Suppressor macrophage treated with lipopolysaccharide for 4 hours (primary cell): ENCODE measurements at places on chromosomes 7 and 10.
A peak's percentile ranks its signal among the peaks of the same experiment; 100 is the strongest.

- no peak for DNase-seq
These were observed 63.6 kb upstream of the NKX6-2 start for GRCh38 chr10:132849546-132850031.

DNA sequence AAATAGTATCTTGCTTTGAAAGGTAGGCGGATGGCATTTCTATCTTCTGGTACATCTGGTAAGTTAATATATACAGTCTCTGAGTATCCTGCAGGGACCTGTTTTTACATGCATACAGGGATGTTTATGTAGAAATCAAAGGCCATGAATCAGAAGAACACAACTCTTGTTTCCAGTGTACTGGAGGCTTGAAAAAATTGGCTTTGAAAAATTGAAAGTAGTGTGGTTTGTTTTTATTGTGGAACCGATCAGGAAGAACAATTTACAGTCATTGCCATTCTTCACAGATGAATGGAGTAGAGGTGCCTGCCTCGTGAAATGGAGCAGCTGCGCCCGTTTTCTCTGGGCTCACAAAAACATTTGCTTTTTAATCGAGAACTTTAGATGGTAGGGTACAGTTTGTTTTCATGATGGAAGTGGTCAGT is 54.0 kb upstream of the RPA3 start:
- DNase-seq, result no peak

- no peak for DNase-seq
These were observed at the start of gene CYP2W1 for GRCh38 chr7:983004-983615. CYP2W1 (plus strand) TSS chr7:983181; CDS start chr7:983212, 31 bp downstream.

- no peak for DNase-seq
These were observed 12.2 kb downstream of the LZTS2 start for GRCh38 chr10:101011517-101012423.

GRCh38 chr7:73834626-73835191 is 3.9 kb downstream of the CLDN4 start:
- no peak for DNase-seq

DNA sequence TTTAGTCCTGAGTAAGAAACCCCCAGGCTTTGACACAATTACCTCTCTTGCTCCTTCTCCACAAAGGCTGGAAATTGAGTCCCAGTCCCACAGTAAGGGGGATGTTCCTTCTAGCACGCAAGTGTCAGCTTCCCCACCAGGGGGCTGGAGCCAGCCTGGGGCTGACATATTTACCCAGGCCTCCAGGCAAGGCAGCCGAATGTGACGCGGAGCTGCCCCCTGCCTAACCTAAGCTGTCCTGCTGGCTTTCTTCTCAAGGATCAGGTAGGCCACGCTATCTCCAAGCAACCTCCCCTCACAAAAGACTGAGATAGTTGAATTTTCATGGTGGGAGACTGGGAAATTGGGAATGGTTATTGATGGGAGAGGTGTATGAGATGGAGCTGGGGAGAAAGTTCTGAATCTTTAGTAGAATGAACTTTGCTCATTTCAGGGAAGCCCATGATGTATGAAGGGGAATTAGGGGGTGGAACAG is 19.2 kb upstream of the BMPER start:
- no peak for DNase-seq

- DNase-seq, result no peak
These were observed 136.5 kb downstream of the PKD1L1 start for GRCh38 chr7:47811632-47812380.

DNA sequence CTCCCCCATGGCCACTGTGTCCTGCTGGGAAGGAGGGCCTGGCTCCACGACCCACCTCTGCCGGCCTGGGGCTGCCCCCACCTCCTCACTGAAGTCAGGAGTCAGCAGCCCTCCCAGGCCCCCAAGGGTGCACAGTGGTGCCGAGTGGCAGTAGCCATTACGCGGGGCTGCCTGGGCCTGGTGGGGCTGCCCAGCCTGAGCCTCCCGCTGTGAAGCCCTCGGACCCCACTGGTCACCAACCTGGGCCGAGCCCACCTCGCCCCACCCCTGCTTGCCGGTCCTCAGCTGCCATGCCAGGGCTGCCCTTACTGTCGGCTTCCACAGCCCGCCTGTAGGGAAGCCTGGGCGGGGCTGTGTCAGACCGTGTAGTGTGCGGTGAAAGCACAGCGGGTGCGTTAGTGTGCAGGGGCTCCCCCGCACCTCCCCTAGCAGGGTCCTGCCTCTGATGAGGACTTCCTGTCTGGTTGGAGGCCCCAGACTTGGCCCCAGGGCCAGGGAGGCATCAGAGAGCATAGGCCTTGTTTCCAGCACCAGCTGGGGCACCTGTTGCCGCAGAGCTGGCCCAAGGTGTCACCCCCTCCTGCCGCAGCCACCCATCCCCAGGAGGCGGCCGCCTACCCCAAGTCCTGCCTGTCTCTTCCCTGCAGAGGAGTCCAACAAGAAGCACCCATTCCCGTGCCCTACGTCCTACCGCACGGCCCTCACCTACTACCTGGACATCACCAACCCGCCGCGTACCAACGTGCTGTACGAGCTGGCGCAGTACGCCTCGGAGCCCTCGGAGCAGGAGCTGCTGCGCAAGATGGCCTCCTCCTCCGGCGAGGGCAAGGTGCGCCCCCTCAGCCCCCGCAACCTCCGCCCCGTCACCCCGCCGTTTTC is 10.0 kb downstream of the TMEM120A start:
- no peak for DNase-seq

GRCh38 chr10:4189281-4189680 is 404.3 kb upstream of the KLF6 start:
- DNase-seq, result no peak

DNA sequence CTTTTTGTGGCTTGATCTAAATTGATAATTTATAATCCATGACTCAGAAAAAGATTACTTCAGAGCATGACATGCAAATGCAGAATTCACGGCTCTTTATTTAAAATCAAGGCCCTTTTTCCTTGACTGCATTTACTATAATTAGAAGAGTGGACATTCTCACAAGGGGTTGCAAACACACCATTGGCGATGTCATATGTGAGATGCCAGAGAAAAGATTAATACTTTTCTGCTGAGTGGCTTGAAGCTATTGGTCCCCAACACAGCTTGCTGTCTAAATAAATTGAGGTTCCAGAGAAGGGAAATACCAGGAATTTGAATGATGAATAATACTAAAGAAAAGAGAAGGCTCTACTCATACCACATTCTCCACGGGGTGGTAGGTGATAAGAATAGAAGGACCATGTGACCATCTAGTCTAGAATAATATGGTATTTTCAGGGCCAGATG is 78.7 kb upstream of the ARID5B start:
- no peak for DNase-seq

DNA sequence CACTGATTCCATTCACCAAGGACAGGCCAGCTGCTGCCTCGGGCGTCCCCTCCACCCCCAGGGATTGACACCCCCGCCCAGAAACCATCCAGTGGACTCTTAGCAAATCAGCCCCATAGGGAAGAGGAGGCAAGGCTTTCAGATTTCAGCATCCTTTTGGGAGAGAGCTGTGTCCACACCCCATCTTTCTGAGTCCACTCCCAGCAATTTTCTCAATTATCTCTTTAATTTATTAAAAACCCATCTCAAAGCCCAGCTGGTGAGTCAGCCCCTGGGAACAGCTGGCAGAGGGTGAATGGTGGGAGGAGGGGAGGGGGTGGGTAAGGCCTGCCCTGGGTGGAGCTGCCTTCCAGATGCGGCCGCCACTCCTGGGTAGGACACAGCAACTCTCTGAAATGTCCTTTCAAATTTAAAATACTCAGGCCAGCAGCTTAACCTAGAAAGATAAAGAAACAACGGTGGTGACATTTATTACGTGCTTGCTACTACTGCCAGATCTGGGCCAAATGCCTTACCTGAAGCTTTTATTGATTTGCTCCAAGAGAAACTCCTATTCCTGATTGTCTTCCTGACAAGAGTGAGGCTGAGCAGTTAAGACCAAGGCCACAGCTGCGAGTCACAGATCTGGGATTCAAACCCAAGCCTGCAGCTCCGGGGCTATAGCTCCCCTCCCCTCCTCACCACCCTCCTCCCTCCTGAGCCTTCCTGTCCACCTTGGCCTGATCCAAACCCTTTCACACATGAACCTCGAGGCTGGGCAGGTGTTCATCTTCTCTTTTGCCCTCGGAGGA is 120.4 kb downstream of the RGS10 start:
- no peak for DNase-seq

GRCh38 chr10:43424416-43424815 is 12.5 kb upstream of the ZNF487 start:
- DNase-seq, result no peak

- DNase-seq, result peak; percentile 69
These were observed 10.4 kb upstream of the SMC3 start for GRCh38 chr10:110556969-110557601.

DNA sequence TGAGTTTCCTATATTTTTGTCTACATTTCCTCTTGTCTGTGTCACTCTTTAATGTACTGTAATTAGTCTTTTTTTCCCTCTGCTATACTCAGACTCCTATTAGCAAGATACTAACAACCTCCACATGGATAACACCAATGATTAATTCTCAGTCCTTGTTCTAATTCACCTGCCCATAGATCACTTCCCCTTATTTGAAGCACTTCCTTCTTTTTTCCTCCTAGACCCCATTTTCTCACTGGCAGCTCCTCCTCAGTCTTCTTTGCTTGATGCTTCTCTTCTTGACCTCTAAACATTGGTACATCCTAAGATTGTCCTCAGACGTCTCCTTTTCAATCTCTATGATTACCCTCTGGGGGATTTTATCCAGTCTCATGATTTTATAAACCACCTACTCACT is 98.2 kb upstream of the IMMP2L start:
- no peak for DNase-seq

DNA sequence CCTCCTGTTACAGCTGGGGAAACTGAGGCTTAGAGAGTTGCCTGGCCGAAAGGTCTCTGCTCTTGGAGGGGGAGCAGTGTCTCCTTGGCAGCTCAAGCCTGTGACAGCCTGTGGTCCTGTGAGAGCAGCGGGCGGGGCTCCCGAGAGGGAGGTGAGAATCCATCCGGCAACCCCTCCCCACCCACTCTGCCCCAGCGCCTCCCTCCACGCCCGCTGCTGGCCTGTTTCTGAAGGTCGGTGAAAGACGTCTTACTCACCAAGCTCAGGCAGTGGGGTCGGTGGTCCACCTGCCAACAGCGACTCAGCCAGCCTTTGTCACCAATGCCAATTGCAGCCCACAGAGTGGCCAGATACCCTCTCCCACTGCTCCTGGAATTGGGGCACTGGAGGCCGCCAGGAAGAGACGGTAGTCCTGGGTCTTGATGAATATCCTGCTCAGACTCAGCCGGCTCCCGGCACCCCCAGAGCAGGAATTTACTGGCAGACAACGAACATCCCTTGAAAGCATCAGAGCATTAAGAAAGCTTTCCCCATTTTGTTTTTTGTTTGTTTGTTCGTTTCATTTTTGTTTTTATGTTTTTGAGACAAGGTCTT is 7.4 kb upstream of the TTYH3 start:
- DNase-seq, result no peak

GRCh38 chr7:101410743-101411507 is 48.2 kb downstream of the COL26A1 start:
- DNase-seq, result peak; percentile 36

DNA sequence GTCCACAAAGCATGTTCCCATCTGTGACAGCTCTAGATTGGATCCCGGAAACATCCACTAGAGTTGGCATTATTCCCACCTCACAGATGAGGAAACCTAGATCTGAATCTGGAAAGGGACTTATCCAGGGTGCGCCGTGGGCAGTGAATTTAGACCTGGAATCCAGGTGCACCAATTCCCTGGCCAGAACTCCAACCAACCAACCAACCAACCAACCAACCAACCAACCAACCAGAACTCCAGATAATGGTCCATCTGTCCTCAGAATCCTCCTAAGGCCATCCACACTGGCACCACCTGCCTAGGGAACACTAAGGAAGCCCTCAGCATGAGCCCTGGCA is 42.0 kb upstream of the ZMIZ1 start:
- DNase-seq, result no peak

GRCh38 chr7:129212596-129212995 is 12.2 kb upstream of the AHCYL2 start:
- no peak for DNase-seq

DNA sequence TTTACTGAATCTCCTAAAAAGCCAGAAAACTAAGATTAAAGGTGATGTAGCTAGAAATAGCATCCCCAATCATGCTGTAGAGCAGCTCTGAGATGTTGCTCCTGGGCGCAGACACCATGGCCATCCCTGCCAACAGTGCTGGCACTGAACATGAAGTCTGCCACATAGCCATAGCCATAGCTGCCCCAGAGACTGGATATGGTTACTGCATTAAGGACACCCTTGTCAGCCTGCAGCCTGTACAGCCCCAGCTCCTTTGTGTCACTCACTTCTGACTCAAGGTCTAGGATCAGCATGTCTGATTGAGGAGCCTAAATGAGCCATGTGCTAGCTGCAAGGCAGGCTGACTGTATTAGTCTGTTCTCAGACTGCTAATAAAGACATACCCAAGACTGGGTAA is 284.6 kb downstream of the RPS24 start:
- DNase-seq, result no peak

GRCh38 chr7:88089561-88089960 is 130.3 kb downstream of the SRI start:
- DNase-seq, result no peak

DNA sequence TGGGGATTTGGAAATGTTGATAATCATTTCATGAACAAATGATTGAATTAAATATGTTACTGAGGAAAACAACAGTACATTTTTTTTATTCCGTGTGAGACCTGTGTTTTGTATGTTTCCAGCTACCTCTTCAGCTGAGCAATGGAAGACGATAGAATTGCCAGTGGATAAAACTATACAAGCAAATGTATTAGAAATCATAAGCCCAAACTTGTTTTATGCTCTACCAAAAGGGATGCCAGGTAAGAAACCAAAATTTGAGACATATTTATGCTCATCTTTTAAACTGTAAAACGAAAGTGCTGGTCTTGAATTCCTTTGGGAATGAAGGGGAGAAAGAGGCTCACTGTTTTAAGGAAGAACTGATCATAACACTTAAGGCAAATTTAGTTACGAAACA is 17.8 kb upstream of the VWA2 start:
- DNase-seq, result no peak

- peak; percentile 55 for DNase-seq
These were observed 10.0 kb downstream of the CYP3A43 start for GRCh38 chr7:99837649-99838361.

GRCh38 chr10:14144451-14144850 is 186.3 kb downstream of the FRMD4A start:
- DNase-seq, result no peak

- DNase-seq, result peak; percentile 26
These were observed 114.4 kb upstream of the CDK1 start for GRCh38 chr10:60663850-60664249.

DNA sequence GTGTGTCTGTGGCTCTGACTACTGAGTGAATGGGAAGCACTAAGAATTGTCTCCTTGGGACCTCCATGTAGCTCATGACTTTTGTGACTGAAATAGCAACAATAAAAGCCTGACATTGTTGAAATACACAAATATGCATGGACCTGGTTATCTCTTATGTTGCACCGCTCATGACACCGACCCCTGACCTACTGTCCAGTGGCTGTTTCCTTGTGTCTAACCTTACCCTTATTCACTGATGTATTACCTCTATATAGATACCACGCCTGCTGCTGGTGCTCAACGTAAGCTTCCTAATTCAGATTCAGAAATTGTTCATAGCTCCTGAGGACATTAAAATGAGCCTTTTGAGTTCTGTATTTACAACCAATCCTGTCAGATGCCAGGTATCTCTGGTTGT is 243.4 kb upstream of the SEMA3C start:
- DNase-seq, result no peak
